ENCODE measurements at places on chromosomes 7 and 10.

- DNase-seq = no peak
Measured at GRCh38 chr7:27364344-27364758, 121.7 kb downstream of the EVX1 start.

DNA sequence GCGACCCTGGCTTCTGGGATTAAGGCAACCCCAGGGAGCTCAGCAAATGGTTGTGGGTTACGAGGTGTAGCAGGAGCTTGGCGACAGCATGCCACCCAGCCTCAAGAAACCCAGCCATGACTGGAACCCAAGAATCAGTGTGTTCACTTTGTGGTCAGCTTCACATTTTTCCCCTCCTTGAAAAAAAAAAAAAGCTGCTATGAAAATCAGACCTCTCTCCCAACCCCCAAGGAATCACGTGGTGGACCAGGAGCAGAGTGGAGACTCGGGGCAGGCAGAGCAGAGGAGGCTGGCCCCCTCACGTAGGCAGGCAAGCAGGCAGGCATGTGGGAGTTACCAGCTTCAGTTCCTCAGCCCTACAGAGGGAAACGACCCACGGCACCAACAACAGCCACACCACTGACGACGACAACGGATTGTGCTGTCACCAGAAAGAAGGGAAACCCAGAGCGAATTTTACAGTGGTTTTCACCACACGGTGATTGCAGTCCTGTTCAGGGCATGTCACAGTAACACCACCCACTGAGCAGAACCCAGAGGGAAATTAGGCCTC lies 203.4 kb downstream of the SLC25A13 start:
- DNase-seq = no peak

- no peak for DNase-seq
Measured at GRCh38 chr7:4962872-4963775, 4.1 kb upstream of the MMD2 start.

- no peak for DNase-seq
Measured at GRCh38 chr7:141386881-141387280, 164.3 kb upstream of the AGK start.

- no peak for DNase-seq
Measured at GRCh38 chr7:40694991-40695390, 560.2 kb downstream of the SUGCT start.

DNA sequence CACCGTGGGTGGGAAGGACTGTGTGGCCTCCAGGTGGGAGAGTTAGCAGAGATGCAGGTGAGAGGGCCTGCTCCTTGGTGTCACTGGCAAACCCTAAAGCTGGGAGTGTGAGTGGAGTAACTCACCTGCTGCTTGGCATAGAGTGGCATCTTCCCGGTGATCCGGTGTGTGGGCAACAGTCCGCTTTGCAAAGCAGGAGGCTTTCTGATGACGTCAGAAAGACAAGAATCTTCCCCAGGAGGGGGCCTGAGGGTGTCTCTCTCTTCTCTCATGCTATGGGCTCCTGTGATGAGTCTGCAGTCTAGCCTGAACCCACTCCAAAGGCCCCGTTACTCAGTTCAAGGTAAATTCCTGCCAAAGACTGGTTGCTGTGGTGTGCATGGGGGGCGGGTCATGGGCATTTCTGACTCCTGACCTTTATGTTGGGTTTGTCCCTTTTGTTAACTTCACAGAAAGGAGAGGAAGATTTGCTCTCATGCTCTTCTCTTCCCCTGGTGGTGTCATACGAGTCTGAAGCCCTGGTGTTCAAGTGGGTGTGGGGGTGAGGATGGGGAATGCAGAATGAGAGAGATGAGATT lies 187.9 kb downstream of the GATA3 start:
- no peak for DNase-seq

GRCh38 chr10:13633689-13634088 lies 46.9 kb downstream of the PRPF18 start:
- no peak for DNase-seq

DNA sequence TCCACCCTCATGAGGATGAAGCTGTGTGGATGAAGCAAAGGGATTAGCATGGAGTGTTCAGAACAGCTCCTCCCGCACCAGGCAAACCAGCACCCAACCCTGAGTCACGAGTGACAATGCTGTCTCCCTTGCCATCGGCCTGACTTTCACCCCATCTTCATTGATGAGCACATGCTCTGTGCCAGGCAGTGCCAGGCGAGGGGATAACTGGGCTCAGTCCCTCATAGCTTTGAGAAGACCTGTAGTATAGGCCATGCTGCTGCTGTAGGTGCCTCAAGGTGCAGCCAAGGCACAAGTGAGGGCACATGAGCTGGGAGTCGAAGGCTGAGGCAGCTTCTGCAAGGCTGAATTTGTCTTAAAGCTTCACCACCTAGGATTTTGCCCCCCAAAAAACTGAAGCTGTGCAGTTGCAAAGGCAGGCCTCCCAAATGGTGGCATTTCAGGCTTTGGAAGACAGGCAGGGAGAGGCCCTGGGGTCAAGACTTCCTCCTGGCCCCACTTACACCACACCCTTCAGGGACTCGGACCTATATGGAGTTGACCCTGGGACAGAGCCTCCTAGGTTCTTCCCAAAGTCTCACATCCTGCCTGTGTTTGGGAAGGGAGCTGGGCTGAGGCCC lies 54.2 kb upstream of the GDF10 start:
- no peak for DNase-seq

- no peak for DNase-seq
Measured at GRCh38 chr10:48245977-48246376, 28.5 kb downstream of the FRMPD2 start.

GRCh38 chr7:74417419-74417971 lies 36.2 kb upstream of the GTF2IRD1 start:
- DNase-seq = peak; percentile 92

GRCh38 chr10:89367529-89367928 lies 10.3 kb upstream of the IFIT1B start:
- peak; percentile 59 for DNase-seq

- no peak for DNase-seq
Measured at GRCh38 chr10:132199854-132200311, 13.1 kb downstream of the DPYSL4 start.

- DNase-seq = no peak
Measured at GRCh38 chr7:148700661-148701064, 2.0 kb downstream of the CUL1 start.

DNA sequence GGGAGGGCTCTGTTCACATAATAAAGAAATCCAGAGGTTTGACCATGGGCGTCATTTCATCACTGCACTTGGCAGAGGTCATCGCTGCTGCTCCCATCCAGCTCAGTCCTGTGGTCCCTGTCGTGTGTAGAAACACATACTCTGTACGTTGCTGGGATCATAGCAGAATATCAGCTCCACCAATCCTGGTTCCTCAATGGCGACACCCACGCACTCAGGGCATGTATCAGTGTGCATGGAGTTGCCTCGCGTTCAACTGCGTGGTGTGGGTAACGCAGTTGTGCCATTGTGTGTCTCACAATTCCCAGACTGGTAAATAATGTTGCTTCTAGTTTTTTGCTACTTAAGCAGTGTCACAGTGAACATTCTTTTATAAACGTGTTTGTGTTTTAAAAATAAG lies 111.1 kb downstream of the LHPP start:
- DNase-seq = no peak

- DNase-seq = no peak
Measured at GRCh38 chr7:3000566-3000965, 43.1 kb downstream of the CARD11 start.

- DNase-seq = peak; percentile 33
Measured at GRCh38 chr10:98170249-98171117, 36.0 kb downstream of the R3HCC1L start.

Measured in GM10248 (cell line).